ENCODE measurements at places on chromosomes 7 and 10. TPM values are rescaled to one million over a fixed set of nuclear protein-coding genes. Genes with fewer than 3 reads are reported as not detected.

FAM53B gene
- total RNA-seq = 12.4 TPM

CD36 gene
- 0.21 TPM for total RNA-seq

ASAH2 gene
- 3.3 TPM for total RNA-seq

LOXL4 gene
- total RNA-seq = 1.3 TPM

PDLIM1 gene
- 156 TPM for total RNA-seq

UCMA gene
- not detected for total RNA-seq

CLDN4 gene
- 4.9 TPM for total RNA-seq

PNLIPRP3 gene
- not detected for total RNA-seq

NAT16 gene
- total RNA-seq = 0.17 TPM

PALD1 gene
- total RNA-seq = 5.9 TPM

ACTR1A gene
- 99.1 TPM for total RNA-seq

CCDC3 gene
- total RNA-seq = 0.95 TPM

FAM241B gene
- total RNA-seq = 19.0 TPM

CNNM1 gene
- total RNA-seq = 19.0 TPM

MICU1 gene
- 62.7 TPM for total RNA-seq

ADRA2A gene
- total RNA-seq = 0.04 TPM

ENTPD1 gene
- total RNA-seq = 0.05 TPM

ITPRID1 gene
- total RNA-seq = not detected

LRCH4 gene
- total RNA-seq = 14.0 TPM

COL26A1 gene
- 0.58 TPM for total RNA-seq

SOSTDC1 gene
- not detected for total RNA-seq

ATP6V0A4 gene
- 0.22 TPM for total RNA-seq

ZNF467 gene
- total RNA-seq = 1.2 TPM

HELLS gene
- 38.5 TPM for total RNA-seq

MLXIPL gene
- total RNA-seq = 0.25 TPM

NODAL gene
- total RNA-seq = not detected

CUX1 gene
- total RNA-seq = 49.8 TPM

ASB15 gene
- not detected for total RNA-seq

INHBA gene
- 0.78 TPM for total RNA-seq

Measured in A549 treated with DMSO at 1 μM for 4 hours (cell line).